WERI-Rb-1 (cell line): ENCODE measurements at places on chromosomes 16 and 17.

DNA sequence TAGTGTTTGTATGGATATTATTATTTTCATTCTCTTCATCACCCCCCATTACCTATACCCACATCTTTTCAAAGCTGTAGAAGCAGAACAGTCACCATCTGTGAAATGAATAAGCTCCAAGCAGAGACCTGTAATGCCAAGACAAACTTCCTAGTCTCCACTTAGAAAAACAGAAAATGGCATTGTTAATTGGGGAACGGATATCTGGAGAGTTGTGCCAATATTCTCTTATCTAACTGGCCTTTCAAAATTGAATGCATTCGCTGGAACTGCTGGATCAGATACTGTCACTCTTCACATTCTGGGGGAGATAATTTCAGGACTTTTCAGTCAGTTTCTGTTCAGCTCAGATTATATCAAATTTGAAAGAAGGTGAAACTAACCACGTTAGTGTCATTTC lies 464.4 kb upstream of the GOT2 start:
- DNase-seq: no peak

- no peak for DNase-seq
Observed at GRCh38 chr16:53042235-53042701, 10.4 kb downstream of the CHD9NB start.

GRCh38 chr16:51236583-51236982 lies 85.5 kb upstream of the SALL1 start:
- no peak for DNase-seq

GRCh38 chr17:30590081-30590733 lies 113.0 kb downstream of the GOSR1 start:
- no peak for DNase-seq

DNA sequence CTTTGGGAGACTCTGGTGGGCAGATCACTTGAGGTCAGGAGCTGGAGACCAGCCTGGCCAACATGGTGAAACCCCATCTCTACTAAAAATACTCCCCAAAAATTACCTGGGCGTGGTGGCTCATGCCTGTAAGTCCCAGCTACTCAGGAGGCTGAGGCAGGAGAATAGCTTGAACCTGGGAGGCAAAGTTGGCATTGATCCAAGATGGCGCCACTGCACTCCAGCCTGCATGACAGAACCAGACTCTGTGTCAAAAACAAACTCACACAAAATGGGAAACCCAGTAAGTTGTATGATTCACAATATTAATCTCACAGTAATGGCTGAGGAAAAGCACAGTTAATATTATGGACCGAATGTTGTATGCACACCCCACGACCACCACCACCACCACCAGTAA lies 24.3 kb downstream of the WSB1 start:
- DNase-seq: no peak

- no peak for DNase-seq
Observed at GRCh38 chr16:84592718-84593117, 25.2 kb downstream of the COTL1 start.

GRCh38 chr17:66985338-66986237 lies 21.1 kb downstream of the CACNG4 start:
- no peak for DNase-seq

- DNase-seq: no peak
Observed at GRCh38 chr16:19664166-19664565, 53.9 kb downstream of the KNOP1 start.

DNA sequence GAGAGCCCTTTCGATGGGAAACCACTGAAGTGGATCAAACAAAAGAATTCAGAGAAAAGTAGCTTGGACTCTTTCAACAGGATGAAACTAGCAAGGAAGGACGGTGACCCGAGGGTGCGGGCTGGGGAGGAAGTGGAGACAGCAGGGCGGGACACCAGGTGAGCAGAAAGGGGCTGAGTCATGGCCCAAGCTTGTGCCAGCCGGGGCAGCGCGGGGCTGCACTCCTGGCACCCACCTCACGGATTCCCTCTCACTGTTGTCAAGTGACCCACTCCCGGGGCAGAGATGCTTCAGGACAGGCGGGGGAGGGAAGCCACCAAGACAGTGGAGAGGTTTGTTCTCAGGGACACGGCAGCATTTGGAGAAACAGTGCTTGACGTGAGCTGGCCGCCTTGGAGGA lies 10.7 kb upstream of the RNF222 start:
- DNase-seq: no peak

DNA sequence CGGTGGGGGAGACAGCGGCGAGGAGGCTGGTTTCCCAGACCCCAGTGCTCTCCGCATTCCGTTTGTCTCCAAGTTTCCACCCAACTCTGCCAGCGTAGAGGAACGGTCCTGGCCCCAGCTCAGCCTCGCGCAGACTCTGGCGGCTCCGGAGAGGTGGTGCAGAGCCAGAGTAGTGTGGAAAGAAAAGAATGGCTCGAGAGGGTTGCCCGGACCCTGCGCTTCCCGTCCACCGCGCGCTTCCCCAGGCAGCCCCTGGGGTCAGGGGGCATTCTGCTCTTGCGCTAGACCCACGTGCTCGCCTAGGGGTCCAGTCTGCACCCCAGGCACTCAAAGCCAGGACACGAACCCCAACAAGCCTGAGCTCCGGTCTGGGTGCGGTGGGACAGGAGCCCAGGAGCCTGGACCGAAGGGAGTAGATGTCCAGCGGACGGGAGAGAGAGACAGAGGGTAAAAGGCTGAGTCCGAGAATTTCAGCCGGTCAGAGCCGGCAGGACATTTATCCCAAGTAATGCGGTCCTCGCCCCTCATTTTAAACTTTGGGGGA lies 3.8 kb downstream of the PMP22 start:
- peak; percentile 33 for DNase-seq

DNA sequence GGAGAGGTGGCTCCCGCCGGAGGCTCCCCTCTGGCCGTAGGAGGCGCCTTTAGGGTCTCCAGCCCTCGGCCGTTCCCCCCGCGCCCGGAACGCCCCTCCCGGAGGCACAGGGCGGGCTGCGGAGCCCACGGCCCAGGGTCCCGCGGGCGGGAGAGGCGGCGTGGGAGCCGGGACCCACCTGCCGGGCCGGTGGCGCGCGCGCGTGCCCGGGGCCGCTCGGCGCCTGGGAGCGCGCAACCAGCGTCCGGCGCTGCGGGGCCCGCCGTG lies at the start of gene MIF4GD:
Gene MIF4GD, minus strand, starts transcription at position 266 of the 267 bp plus-strand sequence. CDS start 1,036 bp downstream, outside the sequence.
- DNase-seq: peak; percentile 80

- no peak for DNase-seq
Observed at GRCh38 chr17:68431045-68431608, 26.2 kb downstream of the WIPI1 start.

DNA sequence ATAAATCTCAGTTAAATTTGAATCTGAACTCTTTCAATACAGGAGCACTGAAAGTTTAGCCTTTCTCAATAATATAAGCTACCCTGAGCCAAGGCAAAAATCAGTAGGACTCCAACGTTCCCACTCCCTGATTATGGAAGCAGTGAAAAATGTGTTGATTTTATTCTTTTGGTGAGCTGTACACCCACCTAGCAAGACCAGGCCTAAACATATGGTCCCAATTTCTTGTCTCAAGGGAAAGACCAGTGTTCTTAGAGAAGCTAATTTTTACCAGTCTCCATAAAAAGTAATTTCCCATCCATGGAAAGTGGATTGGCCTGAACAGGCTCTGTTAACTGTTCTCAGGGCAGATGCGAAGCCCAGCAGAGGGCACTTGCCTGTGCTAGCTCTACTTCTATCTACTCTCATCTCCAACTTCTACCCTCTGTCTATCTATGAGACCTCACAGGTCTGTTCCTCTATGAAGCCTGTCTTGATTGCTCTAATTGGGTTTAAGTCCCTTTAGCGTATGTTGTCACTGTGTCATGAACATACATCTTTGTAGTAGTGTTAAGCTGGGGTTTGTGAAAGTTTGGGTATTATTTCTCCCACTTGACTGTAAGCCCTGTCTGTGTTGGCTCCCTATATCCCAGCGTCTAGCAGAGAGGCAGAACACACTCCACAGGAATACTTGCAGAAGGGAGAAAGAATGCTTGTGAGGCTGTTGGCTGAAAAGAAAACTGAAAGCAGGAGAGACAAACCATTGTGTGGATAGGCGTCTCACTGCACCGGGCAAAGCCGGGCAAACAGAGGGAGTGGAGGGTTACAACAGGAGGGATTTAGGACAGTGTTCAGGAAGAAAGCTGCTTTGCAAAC lies 167.1 kb upstream of the MAF start:
- DNase-seq: no peak

- no peak for DNase-seq
Observed at GRCh38 chr16:56711862-56712261, 18.1 kb upstream of the NUP93 start.

- DNase-seq: peak; percentile 54
Observed at GRCh38 chr16:72099377-72099818, 5.8 kb downstream of the DHX38 start.

GRCh38 chr17:57609125-57609877 lies 135.8 kb downstream of the CCDC182 start:
- DNase-seq: no peak

DNA sequence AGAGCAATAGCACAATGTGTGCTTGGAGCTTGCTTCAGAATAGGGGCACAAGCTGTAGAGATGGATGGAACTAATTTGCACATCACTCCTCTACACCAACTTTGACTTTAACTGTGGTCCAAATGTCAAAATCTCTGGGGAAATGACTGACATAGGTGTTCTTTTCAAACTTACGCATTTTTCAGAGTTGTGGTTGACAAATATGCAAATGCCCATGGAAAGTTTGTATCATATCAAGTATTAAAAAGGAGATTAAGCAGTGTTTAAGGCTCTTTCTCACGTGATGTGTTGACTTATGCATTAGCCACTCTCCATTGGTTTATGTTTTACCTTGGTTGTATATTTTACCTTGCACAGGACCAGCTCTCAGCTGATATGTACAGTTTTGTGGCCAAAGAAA lies 77.1 kb downstream of the ELAC2 start:
- DNase-seq: no peak

- no peak for DNase-seq
Observed at GRCh38 chr17:61053469-61053868, 346.2 kb upstream of the TBX2 start.

- no peak for DNase-seq
Observed at GRCh38 chr16:4373909-4374742, 2.5 kb downstream of the VASN start.

DNA sequence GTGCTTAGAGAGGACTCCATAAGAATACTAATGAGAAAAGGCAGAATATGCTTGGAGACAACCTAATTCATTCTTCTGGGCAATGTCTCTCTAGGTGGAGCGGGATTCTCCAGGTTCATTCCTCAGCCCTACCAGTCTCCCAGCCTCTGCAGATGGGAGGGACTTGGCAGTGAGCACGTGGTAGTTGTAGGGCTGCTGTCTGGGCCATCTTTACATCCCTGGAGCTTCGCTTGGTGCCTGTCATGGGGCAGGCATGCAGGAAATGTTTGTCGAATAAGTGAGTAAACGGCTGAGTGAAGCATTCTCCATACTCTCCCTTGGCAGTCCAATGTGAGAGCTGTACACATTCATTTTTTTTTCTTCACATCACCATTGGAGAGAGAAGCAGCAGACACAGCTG lies 387.5 kb downstream of the UTP18 start:
- no peak for DNase-seq

DNA sequence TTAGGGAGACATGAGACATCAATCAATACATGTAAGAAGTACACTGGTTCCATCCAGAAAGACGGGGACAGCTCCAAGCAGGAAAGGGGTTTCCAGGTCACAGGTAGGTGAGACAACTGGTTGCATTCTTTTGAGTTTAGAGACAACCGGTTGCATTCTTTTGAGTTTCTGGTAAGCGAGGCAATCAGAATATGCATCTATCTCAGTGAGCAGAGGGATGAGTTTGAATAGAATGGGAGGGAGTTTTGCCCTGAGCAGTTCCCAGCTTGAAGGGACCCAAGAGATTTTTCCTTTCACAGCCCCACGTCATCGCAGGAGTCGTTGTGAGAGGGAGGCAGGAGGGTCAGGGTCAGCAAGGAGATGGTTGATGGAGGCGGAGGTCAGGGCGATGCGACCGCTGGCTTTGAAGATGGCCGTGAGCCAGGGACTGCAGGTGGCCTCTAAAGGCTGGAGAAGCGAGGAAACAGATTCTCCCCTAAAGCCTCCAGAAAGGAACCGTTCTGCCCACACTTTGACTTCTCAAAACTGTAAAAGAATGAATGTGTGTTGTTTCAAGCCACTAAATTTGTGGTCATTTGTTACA lies 36.5 kb downstream of the IRF8 start:
- DNase-seq: no peak

DNA sequence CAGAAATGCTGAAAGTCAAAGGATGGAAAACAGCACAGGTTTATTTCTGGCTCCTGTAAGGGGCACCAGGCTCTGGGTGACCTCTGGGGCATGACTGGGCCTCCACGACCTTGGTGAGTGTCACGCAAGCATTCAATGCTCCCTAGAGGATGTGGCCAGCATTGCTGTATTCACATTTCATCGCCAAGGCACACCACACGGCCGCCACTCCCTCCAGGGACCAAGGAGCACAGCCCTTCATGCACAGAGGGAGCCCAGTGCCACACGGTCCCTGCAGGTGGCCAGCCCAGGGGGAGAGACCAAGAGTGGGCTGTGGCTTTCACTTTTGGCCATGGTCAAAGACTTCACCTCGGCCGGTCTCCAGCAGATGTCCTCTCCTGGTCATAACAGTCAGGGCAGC lies 137.4 kb upstream of the TNRC6C start:
- DNase-seq: peak; percentile 65

- DNase-seq: no peak
Observed at GRCh38 chr16:15658556-15658955, 8.5 kb downstream of the NDE1 start.

DNA sequence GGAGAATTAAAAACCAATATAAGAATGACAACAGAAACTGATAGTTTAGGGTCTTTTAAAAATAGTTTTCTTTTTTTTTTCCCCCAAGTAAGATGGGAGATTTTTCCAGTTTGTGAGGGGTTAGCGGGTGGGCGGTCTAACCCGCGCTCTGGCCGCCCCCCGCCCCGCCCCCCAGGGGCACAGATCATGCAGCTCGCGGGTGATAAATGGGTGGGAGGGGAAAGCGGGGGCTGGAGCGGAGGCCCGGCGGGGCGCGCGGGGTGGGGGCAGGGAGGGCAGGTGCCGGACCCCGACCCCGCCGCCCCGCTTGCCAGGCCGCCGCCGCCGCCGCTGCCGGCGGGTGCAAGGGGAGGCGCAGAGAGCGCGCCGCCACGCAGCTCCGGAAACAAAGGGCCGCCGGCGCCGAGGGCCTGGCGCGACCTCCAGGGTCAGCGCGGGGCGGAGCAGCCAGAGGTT lies 60.1 kb upstream of the GSE1 start:
- no peak for DNase-seq

GRCh38 chr17:41638941-41639340 lies 14.6 kb upstream of the KRT17 start:
- no peak for DNase-seq

GRCh38 chr16:78715106-78715505 lies 615.7 kb downstream of the WWOX start:
- no peak for DNase-seq
